ENCODE measurements at places on chromosomes 16 and 17.
A peak's percentile ranks its signal among the peaks of the same experiment; 100 is the strongest.

DNA sequence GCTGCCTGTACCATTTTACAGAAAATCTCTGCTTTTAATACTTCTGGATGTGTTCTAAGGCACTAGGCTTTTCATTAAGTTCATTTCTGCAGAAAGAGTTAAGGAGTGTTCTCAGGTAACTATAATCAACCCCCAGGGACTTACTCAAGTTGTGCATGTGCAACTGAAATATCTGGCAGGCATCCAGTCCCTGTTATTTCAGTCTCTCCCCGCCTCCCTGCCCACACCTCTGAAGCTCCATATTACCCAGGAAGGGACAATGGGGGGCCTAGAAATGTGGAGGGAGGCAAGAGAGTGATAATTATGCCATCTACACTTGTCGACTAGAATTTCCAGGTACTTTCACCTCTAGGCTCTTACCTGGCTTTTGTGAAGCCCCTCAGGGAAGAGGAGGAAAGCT, 432.2 kb downstream of the MAF start:
- no peak for DNase-seq

GRCh38 chr17:57586196-57586740, 158.8 kb downstream of the CCDC182 start:
- DNase-seq, result no peak

DNA sequence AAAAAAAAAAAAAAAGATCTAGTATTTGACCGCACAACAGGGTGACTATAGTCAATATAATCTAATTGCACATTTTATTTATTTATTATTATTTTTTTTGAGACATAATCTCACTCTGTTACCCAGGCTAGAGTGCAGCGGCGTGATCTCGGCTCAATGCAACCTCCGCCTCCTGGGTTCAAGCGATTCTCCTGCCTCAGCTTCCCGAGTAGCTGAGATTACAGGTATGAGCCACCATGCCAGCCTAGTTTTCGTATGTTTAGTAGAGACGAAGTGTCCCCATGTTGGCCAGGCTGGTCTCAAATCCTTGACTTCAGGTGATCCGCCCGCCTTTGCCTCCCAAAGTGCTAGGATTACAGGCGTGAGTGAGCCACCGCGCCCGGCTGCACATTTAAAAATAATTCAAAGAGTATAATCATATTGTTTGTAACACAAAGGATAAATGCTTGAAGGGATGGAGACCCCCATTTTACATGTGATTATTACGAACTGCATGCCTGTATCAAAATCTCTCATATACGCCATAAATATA, 794 bp downstream of the ANKS3 start:
- no peak for DNase-seq

- DNase-seq, result no peak
These were observed 6.4 kb downstream of the ATXN1L start for GRCh38 chr16:71852158-71852557.

- DNase-seq, result no peak
These were observed 1.3 kb downstream of the NTAN1 start for GRCh38 chr16:15054357-15055140.

DNA sequence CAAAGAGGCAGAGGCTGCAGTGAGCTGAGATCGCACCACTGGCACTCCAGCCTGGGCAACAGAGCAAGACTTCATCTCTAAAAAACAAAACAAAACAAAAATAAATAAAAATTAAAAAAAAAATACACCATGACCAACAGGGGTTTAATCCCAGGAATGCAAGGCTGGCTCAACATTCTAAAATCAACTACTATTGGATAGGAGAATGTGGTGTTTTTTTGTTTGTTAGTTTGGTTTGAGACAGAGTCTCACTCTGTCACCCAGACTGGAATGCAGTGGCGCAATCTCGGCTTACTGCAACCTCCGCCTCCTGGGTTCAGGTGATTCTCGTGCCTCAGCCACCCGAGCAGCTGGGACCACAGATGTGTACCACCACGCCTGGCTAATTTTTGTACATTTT, 19.9 kb downstream of the GFOD2 start:
- DNase-seq, result no peak

DNA sequence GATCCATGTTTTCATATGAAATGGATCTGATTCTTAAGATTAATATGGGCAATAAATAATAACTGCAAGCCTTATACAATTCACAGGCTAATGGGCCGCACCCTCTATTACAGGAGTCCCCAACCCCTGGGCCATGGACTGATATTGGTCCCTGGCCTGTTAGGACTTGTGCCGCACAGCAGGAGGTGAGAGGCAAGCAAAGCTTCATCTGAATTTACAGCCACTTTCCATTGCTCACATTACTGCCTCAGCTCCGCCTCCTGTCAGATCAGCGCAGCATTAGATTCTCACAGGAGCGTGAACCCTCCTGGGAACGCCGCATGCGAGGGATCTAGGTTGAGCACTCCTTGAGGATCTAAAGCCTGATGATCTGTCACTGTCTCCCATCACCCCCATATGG, 26.8 kb downstream of the METTL16 start:
- no peak for DNase-seq

DNA sequence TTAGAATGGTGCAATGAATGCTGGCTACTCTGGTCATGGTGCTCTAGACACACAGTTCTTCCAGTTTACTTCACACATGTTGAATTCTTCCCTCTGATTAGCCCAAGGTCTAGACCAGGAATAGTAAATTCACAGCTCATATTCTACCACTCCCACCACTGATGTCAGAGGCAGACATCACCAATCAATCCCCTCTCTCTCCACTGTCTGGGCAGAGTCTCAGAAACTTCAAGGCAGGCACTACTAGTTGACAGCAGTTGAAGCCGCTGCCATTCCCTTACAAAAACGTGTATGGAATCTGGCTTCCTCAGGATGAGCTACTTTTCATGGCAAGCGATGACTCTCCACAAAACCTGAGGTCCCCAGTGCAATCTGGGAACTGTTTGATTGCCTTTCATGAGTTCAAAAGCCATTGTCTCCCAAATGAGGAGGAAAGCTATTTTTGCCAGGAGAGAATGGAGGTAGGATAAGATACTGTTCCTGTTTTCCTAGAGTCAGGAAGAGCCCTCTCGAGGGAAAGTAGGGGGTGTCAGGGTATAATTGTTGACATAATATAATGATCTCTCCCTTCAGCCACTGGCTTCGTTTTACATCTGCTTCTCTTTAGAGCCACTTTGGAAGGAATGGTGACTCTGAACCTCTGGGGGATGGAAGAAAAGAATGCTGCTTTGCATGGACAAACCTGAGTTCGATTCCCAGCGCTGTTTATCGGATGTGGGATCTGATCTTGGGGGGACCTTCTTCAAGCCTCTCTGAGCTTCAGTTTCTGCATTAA, 90.0 kb downstream of the FOXL1 start:
- no peak for DNase-seq

GRCh38 chr16:74169687-74170376, 126.8 kb upstream of the PSMD7 start:
- no peak for DNase-seq

GRCh38 chr17:61412143-61412859, 12.7 kb downstream of the TBX2 start:
- DNase-seq, result peak; percentile 73
